ENCODE measurements at places on chromosomes 5 and 9.

DNA sequence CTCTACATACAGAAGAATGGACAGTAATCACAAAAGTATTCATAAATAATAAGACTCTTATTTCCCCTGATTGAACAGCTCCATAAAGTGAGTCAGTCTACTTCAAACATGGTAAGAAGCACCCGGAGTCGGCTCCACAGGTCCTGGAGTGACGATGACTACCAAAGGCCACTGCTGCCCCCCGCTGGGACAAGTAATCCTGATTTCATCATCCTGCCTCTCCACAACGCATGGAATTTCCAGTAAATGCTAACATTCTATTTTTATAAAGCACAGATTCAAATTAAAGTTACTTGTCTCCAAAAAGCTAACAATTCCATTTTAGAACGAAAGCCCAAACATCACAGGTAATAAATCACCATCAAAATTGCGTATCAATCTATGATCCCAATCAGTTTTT, 16.2 kb downstream of the ATPSCKMT start:
- no peak for DNase-seq

DNA sequence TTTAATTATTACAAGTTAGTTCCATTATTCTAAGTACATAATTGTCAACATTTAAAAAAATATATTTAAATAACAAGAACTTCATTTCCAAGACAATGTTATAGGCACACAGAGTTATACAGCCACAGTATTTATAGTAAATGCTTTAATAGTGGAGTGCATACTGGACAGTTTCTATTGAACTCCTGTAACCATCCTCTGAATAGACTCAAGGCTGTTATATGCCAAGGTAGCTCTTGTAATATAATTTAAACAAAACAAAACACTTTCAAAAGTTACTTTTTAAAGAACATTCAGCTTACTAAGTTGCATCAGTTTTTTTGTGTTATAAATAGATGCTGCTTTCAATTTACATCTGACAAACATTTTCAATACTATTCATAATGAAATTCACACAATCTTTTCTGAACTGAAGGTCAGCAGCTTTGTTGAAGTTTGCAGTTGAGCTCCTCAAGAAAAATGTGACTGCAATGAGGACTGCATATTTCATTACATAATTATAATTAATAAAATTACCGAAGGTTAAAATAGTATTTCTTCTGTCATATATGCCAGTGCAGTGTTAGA, 549.9 kb upstream of the CYLC2 start:
- DNase-seq, result no peak

DNA sequence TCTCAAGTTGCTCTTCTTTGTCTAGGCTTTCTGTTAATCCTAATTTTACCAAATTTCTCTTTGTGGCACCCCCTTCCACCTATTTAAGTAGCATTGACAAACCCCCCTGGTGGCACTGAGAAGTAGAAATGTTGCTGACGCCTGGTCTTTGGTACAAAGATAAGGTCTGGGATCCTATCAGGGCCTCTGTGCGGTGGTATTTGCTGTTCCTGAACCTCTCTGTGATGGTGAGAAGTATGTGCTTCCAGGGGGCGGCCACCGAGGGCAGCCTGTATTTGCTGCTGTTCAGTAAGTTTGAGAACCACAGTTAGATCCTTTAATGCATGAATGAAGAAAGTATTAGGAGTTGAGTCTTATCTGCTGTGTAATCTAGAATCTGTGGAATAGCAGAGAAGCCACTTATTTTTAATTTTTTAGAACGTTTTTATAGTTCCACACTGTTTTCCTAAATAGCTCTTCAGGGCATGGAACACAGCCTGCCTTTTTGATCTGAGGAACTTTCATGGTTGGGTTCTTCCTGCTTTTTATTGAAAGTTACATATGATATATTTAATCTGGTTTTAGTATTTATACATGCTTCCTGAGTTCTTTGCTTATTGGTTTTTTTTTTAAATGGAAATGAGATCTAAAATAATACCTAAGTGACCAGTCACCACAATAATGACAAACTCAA, 124.2 kb downstream of the TRIO start:
- no peak for DNase-seq

- DNase-seq, result no peak
Observed at GRCh38 chr9:122033775-122034373, 59.2 kb downstream of the TTLL11 start.

DNA sequence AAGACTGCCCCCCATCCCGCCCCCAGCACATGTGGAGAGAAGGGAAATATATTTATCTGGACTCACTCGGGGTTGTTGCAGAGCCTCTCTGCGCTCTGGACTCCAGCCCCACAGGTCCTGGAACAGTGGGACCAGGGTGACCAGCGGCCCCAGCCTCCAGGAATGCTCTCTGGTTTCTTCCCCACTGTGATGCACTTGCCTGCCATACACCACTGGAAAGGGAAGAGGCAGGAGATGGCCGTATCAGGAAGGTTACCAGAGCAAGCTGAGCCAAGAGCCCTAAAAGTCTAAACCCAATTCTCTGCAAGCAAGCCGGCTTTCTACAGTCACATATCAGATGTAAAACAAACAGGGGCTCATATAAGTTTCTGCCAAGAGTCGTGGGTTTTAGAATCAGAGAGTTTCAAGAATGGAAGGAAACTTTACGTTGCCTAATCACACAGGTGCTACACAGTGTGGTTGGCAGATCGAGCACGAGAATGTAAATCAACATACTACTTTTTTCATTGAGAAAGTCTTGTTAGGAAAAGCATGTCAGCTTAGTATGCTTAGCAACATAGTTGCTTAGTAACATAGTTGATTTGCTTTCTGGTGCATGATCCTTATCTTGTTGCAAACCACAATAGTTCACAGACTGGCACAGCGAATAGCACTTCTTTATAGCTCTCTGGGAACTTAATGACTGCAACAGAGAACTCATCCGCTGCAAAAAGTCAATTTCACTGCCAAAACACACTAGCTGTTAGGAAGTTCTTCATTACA, 201.2 kb downstream of the TARS1 start:
- no peak for DNase-seq

All from stimulated activated CD4-positive, alpha-beta T cell treated with anti-CD3 and anti-CD28 coated beads, Interleukin-4, amount 100 ng/mL, for 48 hours (primary cell).